ENCODE measurements at places on chromosomes 2 and 18. TPM values are rescaled to one million over a fixed set of nuclear protein-coding genes. Genes with fewer than 3 reads are reported as not detected.

FAM117B gene
- total RNA-seq: 3.4 TPM

KIAA2012 gene
- under 0.01 TPM for total RNA-seq

RSAD2 gene
- 1.7 TPM for total RNA-seq

CNDP2 gene
- total RNA-seq: 65.5 TPM

CROCC2 gene
- total RNA-seq: under 0.01 TPM

CCL20 gene
- 5.9 TPM for total RNA-seq

CLEC4F gene
- total RNA-seq: 0.25 TPM

DNA sequence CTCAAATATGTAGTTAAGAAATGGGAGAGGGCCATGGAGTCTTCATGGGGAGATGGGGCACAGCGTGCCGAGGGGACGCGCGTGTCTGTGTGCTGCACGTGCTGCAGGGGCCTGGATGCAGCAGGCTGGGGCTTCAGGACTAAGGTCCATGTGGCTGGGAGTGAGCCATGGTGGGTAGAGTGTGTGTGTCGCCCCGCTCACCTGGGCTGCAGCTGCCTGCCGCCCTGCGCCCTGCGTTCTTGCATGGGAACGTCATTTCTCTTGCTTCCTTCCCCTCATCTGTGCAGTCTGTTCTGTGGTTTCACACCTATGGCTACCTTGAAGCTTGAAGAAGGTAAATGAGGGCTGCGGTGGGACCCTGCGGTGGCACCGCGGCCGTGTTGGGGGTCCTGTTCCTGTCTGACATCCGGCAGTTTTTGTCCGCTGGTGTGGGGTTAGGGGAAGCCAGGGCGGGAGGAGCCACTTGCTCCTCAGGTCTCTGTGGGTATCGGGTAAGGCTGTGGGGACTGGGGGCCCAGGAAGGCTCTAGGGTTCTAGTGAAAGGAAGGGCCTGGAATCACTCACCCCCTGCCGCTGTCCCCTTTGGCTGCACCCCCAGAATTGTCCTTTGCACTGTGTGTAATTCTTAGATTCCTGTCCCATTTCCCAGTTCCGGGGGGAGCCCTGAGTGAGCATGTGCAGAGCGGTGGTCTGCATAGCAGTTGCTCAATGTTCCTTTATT is 54.1 kb upstream of the HS6ST1 start:
- no peaks in the 10 kb centered on the region for H3K4me1 ChIP-seq
- H3K36me3 ChIP-seq: no peaks in the 10 kb centered on the region
- H3K4me3 ChIP-seq: no peak overlapping the region
- no peaks in the 10 kb centered on the region for H3K27me3 ChIP-seq
- DNase-seq: no peak

- no peaks in the 10 kb centered on the region for H3K27me3 ChIP-seq
- H3K27ac ChIP-seq: no peak overlapping the region
- H3K36me3 ChIP-seq: no peaks in the 10 kb centered on the region
These were observed 1572.1 kb upstream of the LRRTM1 start for GRCh38 chr2:81876624-81877023.

DNA sequence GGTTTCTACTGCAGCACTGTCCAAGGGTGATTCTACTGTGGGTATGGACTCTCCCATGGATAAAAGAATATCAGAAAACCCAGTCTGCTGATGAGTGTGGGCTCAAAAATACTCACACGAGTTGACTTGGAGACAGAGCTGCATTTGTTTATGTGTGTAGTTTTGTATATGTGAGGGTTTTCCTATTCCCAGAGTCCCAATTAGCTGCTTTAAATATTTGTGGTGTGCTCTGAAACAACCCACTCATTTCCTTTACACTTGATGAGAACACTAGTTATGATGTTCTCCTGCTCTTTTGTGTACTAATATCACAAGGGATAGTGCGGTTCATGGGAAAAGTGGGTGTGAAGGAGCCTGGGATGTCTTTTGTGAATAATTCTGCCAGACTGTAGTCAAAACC is 337.3 kb downstream of the PLCL1 start:
- H3K36me3 ChIP-seq: no peaks in the 10 kb centered on the region
- no peak overlapping the region for H3K4me3 ChIP-seq
- H3K4me1 ChIP-seq: no peaks in the 10 kb centered on the region
- H3K27ac ChIP-seq: no peak overlapping the region

DNA sequence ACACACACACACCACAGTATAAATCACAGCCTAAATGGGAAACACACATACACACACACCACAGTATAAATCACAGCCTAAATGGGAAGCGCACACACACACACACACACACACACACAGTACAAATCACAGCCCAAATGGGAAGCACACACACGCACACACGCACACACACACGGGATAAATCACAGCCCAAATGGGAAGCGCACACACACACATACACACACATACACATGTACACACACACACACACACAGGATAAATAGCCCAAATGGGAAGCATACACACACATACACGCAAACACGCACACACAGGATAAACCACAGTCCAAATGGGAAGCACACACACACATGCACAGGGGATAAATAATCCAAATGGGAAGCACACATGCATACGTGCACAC is 68.1 kb downstream of the ADNP2 start:
- H3K4me3 ChIP-seq: no peak overlapping the region
- H3K36me3 ChIP-seq: no peaks in the 10 kb centered on the region
- H3K27me3 ChIP-seq: no peaks in the 10 kb centered on the region
- no peaks in the 10 kb centered on the region for H3K4me1 ChIP-seq
- no peak overlapping the region for H3K27ac ChIP-seq
- DNase-seq: no peak

GRCh38 chr2:138104071-138104470 is 139.8 kb downstream of the HNMT start:
- no peak overlapping the region for H3K27ac ChIP-seq
- no peak overlapping the region for H3K4me3 ChIP-seq
- no peak for DNase-seq
- H3K4me1 ChIP-seq: no peaks in the 10 kb centered on the region
- no peaks in the 10 kb centered on the region for H3K36me3 ChIP-seq

GRCh38 chr18:46587600-46587999 is 69.4 kb downstream of the LOXHD1 start:
- H3K36me3 ChIP-seq: no peaks in the 10 kb centered on the region
- H3K27me3 ChIP-seq: no peaks in the 10 kb centered on the region
- no peaks in the 10 kb centered on the region for H3K4me1 ChIP-seq
- H3K27ac ChIP-seq: no peak overlapping the region
- no peak overlapping the region for H3K4me3 ChIP-seq

- no peaks in the 10 kb centered on the region for H3K36me3 ChIP-seq
- no peak for DNase-seq
- H3K27me3 ChIP-seq: no peaks in the 10 kb centered on the region
- H3K4me3 ChIP-seq: no peak overlapping the region
- H3K27ac ChIP-seq: no peak overlapping the region
These were observed 21.7 kb upstream of the POLI start for GRCh38 chr18:54247511-54248175.

GRCh38 chr2:167908786-167909185 is 338.6 kb downstream of the STK39 start:
- H3K36me3 ChIP-seq: no peaks in the 10 kb centered on the region
- no peak overlapping the region for H3K4me3 ChIP-seq
- no peak overlapping the region for H3K27ac ChIP-seq
- H3K27me3 ChIP-seq: no peaks in the 10 kb centered on the region

GRCh38 chr18:28143725-28144124 is 33.2 kb downstream of the CDH2 start:
- H3K36me3 ChIP-seq: no peaks in the 10 kb centered on the region
- no peak overlapping the region for H3K4me3 ChIP-seq
- H3K4me1 ChIP-seq: no peaks in the 10 kb centered on the region
- DNase-seq: no peak
- H3K27me3 ChIP-seq: no peaks in the 10 kb centered on the region
- H3K27ac ChIP-seq: no peak overlapping the region

- no peaks in the 10 kb centered on the region for H3K27me3 ChIP-seq
- no peak overlapping the region for H3K27ac ChIP-seq
- peak; percentile 3 for DNase-seq
- no peak overlapping the region for H3K4me3 ChIP-seq
These were observed 154.9 kb downstream of the NDUFA10 start for GRCh38 chr2:239870276-239870675.

DNA sequence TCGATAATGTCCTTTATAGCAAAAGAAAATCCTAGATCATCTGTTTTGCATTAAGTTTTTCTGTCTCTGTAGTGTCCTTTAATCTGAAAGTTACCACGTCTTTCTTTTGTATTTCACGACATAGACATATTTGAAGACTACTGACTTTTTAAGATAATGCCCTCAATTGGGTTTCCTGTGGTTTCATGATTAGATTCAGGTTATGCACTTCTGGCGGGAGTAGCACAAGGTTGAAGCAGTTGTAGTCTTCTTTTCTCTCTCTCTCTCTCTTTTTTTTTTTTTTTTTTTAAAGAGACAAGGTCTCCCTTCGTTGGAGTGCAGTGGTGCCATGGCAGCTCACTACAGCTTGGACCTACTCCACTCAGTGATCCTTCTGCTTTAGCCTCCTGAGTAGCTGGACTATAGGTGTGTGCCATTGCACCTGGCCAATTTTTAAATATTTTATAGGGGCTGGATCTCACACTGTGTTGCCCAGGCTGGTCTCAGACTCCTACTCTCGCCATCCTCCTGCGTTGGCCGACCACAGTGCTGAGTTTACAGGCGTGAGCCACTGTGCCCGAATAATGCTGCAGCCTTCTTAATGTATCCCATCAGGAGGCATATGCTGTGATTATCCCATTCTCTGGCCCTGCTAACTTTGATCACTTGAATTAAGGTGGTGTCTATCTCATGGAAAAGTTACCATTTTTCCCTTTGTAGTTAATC is 3.9 kb downstream of the INPP4A start:
- no peak for DNase-seq
- H3K27me3 ChIP-seq: no peaks in the 10 kb centered on the region
- H3K4me3 ChIP-seq: no peak overlapping the region
- no peaks in the 10 kb centered on the region for H3K36me3 ChIP-seq

GRCh38 chr2:219687272-219687671 is 59.8 kb downstream of the SLC4A3 start:
- H3K36me3 ChIP-seq: no peaks in the 10 kb centered on the region
- H3K27ac ChIP-seq: no peak overlapping the region
- no peaks in the 10 kb centered on the region for H3K4me1 ChIP-seq
- H3K4me3 ChIP-seq: no peak overlapping the region

GRCh38 chr18:64276311-64277090 is 127.6 kb upstream of the LINC00305 start:
- no peaks in the 10 kb centered on the region for H3K27me3 ChIP-seq
- H3K27ac ChIP-seq: peak overlapping the region; percentile 5
- H3K4me3 ChIP-seq: no peak overlapping the region
- peaks cover 24% of the 10 kb centered on the region for H3K4me1 ChIP-seq
- no peak for DNase-seq
- no peaks in the 10 kb centered on the region for H3K36me3 ChIP-seq

GRCh38 chr2:23360571-23361125 is 24.3 kb upstream of the KLHL29 start:
- no peak for DNase-seq
- H3K27ac ChIP-seq: no peak overlapping the region
- H3K4me3 ChIP-seq: no peak overlapping the region
- no peaks in the 10 kb centered on the region for H3K36me3 ChIP-seq
- H3K4me1 ChIP-seq: peaks cover 12% of the 10 kb centered on the region
- no peaks in the 10 kb centered on the region for H3K27me3 ChIP-seq

DNA sequence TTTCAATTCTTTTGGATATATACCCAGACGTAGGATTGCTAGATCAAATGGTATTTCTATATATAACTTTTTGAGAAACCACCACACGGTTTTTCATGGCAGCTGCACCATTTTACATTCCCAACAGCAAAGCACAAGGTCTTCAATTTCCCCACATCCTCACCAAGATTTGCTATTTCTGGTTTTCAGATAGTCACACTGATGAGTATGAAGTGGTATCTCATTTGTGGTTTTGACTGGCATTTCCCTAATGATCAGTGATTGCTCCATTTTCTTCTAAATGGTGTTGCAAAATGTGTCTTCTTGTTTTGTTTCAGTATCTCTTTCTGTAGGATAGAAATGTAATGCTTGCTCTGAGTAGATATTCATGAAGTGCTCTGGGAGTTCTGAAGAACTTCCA is 52.0 kb downstream of the ANKRD44 start:
- peaks cover 5% of the 10 kb centered on the region for H3K4me1 ChIP-seq
- no peaks in the 10 kb centered on the region for H3K27me3 ChIP-seq
- H3K4me3 ChIP-seq: no peak overlapping the region
- no peak overlapping the region for H3K27ac ChIP-seq

- H3K4me1 ChIP-seq: peaks cover 24% of the 10 kb centered on the region
- H3K27ac ChIP-seq: peak overlapping the region; percentile 92
- no peaks in the 10 kb centered on the region for H3K27me3 ChIP-seq
These were observed 33.7 kb upstream of the MRPL33 start for GRCh38 chr2:27737676-27738348.

GRCh38 chr18:74065366-74065765 is 82.3 kb downstream of the FBXO15 start:
- no peak overlapping the region for H3K4me3 ChIP-seq
- H3K4me1 ChIP-seq: no peaks in the 10 kb centered on the region
- H3K27me3 ChIP-seq: no peaks in the 10 kb centered on the region
- no peak for DNase-seq

DNA sequence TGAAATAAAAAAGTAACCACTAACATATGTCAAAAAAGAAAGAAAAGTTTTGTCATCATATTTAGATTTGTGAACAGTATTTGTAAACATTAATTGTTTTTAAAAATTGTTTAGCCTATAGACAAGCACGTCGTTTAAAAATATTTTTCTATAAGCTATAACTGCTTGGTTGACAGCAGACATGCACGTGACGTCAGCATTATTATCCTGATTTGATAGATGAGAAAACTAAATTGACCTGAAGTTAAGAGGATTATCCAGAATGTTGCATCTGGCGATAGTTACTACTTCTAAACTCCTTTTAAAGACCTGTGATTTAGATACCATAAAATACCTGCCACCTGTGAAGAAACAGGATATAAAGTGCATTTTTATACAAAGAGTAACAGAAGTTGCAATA is 156.9 kb upstream of the BARD1 start:
- no peak for DNase-seq
- no peak overlapping the region for H3K27ac ChIP-seq
- H3K36me3 ChIP-seq: no peaks in the 10 kb centered on the region
- H3K27me3 ChIP-seq: no peaks in the 10 kb centered on the region
- no peaks in the 10 kb centered on the region for H3K4me1 ChIP-seq

- H3K4me1 ChIP-seq: no peaks in the 10 kb centered on the region
- H3K27me3 ChIP-seq: no peaks in the 10 kb centered on the region
- H3K27ac ChIP-seq: no peak overlapping the region
These were observed 126.3 kb upstream of the SPRED2 start for GRCh38 chr2:65558743-65559142.

GRCh38 chr2:11692966-11693521 is 23.0 kb upstream of the NTSR2 start:
- H3K27me3 ChIP-seq: no peaks in the 10 kb centered on the region
- no peaks in the 10 kb centered on the region for H3K36me3 ChIP-seq
- no peaks in the 10 kb centered on the region for H3K4me1 ChIP-seq
- DNase-seq: peak; percentile 61

DNA sequence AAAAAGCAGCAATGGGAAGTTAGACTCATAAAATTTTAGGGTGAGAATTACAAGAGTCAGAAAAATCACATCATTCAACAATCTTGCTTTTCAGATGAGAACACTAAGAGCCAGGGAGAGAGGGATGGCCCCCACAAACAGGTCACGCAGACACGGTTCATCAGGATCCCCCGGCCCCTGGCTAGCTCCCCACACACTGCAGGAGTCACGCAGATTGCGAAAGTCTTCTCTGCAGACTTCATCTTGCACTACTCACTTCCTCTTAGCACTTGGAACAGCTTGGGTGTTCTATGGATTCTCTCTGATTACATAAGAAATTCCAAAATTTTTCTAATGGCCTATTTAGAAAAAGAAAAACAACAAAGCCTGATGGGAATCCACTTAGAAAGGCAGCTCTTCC is 21.6 kb upstream of the SULT1C2 start:
- H3K27me3 ChIP-seq: no peaks in the 10 kb centered on the region
- no peaks in the 10 kb centered on the region for H3K36me3 ChIP-seq
- no peaks in the 10 kb centered on the region for H3K4me1 ChIP-seq
- DNase-seq: no peak

GRCh38 chr2:240098349-240098748 is 37.8 kb downstream of the COPS9 start:
- no peaks in the 10 kb centered on the region for H3K36me3 ChIP-seq
- no peak overlapping the region for H3K27ac ChIP-seq
